Left lung (tissue), 14 donors: ENCODE measurements at places on chromosomes 1 and 21. TPM values are rescaled to one million over a fixed set of nuclear protein-coding genes. Genes with fewer than 3 reads are reported as not detected.

C1orf185 gene
- not detected for polyA plus RNA-seq

MCOLN2 gene
- 3.7 TPM for polyA plus RNA-seq

DNA sequence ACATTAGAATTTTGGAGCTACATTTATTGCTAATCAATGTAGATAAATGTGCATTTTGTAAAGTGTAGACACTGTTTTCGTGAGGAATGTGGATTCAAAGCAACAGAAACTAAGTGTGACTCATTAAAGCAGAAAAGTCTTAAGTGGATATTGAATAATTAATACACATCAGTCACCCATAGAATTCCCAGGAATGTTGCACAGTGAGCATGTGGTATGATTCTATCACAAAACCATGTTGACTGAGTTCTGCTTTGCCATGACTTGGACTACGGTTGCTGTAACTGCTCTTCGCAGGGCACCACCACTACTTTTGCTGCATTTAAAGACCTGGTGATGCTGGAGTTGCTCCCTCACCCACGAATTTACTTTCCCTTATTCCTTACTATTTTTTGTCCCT lies 471.8 kb downstream of the KCNT2 start:
- DNase-seq: no peak

DNA sequence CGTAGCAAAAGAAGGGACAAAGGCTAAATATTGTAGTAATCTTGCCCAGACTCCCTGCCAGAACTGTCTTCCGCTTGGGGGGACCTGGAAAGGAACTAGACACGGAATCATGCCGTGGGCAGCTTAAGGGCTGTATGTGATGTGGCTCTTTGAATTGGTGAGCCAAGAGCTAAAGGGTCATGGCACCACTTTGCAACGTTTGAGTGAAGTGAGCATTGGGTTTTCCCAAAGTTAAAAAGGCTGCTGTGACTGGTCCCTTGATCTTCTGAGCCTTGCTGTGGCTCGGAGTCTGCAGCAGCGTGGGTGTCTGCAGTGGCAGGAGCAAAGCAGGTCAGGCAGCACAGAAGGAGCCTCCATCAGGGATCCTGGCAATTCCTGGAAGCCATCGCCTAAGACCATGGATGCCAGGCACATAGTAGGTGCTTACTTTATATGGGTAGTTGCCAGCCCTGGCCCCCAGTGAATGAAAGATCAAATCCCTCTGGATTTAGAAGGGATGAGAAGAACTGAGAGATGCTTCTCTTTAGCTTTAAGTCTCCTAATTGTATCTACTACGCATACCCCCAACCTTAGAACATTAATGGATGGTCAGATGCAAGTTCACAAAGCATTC lies 1.8 kb downstream of the SMYD2 start:
- no peak for DNase-seq

GRCh38 chr1:96011606-96012005 lies 710.0 kb upstream of the PTBP2 start:
- no peak for DNase-seq

GRCh38 chr1:207346513-207346912 lies 25.0 kb downstream of the CD55 start:
- peak; percentile 50 for DNase-seq

LCE2D gene
- polyA plus RNA-seq: not detected

- DNase-seq: no peak
Measured at GRCh38 chr1:69569175-69569541, 1.4 kb downstream of the LRRC7 start.

DNA sequence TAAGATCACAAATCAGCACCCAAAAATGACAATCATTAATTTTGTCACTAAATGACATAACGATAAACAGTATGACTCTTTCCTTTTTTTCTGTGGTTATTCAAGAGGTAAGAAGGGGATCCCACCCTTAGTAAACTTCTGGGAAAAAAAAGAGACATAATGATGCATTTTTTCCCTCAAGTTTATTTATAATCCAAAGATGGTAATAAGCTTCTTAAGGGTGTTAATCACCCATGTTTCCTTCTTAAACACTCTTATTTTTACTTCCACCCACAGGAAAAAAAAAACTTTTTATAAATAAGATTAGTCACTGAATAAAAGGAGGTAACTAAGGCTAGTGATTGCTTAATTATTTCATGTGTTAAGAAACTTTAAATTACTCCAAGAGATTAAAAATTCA lies 24.7 kb downstream of the RGS1 start:
- DNase-seq: no peak

- no peak for DNase-seq
Measured at GRCh38 chr1:119008483-119009311, 20.6 kb upstream of the TBX15 start.

GRCh38 chr1:172627702-172628101 lies 31.2 kb upstream of the FASLG start:
- no peak for DNase-seq

DNA sequence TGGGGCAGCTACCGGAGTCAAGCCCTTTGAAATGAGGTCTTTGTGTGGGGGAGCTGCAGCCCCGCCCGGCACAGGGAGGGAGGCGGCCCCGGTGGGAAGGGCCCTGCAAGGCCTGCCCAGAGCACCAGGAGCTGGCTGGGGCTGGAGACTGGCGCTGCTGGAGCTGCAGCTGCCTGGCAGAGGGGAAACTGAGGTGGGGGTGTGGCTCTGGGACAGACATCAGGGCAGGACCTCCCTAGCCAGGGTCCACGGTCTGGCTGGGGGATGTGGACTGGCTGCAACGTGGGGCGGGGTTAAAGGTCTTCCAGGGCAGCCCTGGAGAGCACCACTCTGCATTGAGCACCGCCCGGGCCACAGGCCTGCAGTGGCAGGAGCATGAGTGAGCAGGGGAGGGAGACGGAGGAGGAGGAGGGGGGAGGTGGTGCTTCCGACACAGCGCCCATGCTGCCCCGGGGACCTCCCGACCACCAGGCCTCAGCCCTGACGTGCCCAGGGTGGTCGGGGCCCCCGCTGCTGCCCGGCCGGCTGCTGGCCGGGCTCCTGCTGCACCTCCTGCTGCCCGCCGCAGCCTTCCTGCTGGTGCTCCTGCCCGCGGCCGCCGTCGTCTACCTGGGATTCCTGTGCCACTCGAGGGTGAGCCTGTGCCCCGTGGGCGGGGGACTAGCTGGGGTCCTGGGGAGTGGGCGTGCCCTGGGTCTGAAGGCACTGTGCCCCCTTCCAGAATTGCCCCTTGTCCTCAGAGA lies 4.8 kb upstream of the ANKRD65 start:
- DNase-seq: no peak

GRCh38 chr1:207848234-207848633 lies 62.7 kb downstream of the CD34 start:
- peak; percentile 83 for DNase-seq

SERPINC1 gene
- 0.43 TPM for polyA plus RNA-seq

GRCh38 chr1:6057170-6057845 lies 11.6 kb downstream of the KCNAB2 start:
- no peak for DNase-seq

LYST gene
- 11.3 TPM for polyA plus RNA-seq

FBXO2 gene
- 0.75 TPM for polyA plus RNA-seq

GRCh38 chr1:102942324-102942723 lies 166.0 kb downstream of the COL11A1 start:
- no peak for DNase-seq

ANKRD65 gene
- 25.7 TPM for polyA plus RNA-seq

SCP2 gene
- 160 TPM for polyA plus RNA-seq
